AG08396 (cell line): ENCODE measurements at places on chromosomes 4 and X.

DNA sequence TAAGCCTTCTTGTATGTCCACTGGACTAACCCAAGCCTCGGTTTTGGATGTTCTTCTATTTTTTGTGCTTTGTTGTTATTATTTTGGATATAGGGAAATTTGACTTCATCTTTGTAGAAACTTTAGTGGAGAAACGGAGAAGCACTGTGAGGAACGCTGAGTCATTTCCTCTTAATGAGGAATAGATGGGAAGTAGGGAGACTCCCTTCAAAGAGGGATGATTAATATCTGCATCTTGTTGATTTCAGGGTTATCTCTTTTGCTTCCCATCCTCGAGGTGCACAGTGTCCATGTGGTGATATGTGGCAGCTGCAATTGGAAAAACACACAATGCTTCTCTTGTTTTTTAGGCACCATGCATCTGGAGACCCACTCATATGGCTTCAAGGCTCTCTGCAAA lies 1147.9 kb downstream of the NLGN4X start:
- no peak for DNase-seq

- no peak for DNase-seq
These were observed 1.6 kb downstream of the CCNA2 start for GRCh38 chr4:121822047-121822446.

DNA sequence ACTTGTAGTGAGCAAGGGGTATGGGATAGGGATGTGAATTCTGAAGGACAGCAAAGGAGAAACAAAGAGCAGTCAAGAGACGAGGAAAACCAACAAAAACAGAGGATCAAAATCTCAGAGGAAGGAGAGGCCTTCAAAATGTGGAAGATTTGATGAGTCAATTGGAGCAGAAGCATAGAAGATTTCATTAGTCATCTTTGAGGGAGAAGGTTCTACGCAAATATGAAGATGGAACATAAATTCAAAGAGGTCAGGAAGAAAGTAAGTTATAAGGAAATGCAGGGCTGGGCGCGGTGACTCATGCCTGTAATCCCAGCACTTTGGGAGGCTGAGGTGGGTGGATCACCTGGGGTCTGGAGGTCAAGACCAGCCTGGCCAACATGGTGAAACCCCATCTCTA lies 35.4 kb downstream of the MID2 start:
- DNase-seq = no peak

DNA sequence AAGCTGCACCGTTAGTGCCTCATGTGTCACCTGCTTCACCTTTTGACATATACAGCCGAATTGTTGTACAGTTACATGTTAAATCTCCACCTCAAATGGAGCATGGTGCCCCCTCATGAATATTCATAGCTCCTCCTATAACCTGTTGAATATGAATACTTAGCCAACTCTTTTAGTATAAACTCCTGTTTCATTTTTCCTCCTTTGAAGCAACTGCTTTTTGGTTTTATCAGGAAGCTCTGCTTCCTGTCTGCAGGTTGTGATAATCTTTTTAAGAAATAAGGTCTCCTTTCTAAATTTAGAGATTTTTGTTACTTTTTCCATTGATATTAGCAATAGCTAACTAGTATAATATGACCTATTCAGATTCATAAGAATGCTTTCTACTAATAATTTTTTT lies 1429.2 kb upstream of the AGA start:
- no peak for DNase-seq

DNA sequence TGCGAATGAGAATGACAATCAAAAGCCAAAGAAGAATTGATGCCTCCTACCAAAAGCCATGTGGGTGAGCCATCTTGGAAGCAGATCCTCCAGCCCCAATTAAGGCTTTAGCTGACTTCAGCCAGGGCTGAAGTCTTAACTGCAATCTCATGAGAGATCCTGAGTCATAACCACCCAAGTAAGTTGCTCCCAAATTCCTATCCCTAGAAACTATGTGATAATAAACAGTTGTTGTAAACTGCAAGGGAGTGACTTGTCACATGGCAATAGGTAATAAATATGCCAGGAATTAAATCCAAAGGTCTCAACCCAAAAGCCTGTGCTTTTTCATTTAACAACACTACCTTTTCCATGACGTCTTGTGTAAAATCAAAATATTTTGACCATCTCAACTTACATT lies 154.2 kb upstream of the TBL1X start:
- peak; percentile 36 for DNase-seq

DNA sequence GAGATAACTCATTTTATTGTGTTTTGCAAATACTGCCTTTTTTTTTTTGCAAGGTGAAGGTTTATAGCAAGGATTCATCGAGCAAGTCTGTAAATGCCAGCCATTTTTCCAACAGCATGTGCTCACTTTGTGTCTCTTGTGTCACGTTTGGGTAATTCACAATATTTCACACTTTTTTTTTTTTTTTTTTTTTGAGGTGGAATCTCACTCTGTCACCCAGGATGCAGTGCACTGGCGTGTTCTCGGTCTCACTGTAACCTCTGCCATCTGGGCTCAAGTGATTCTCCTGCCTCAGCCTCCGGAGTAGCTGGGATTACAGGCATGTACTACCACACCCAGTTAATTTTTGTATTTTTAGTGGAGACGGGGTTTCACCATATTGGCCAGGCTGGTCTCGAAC lies 1.9 kb downstream of the RNF4 start:
- no peak for DNase-seq
